ENCODE measurements at places on chromosomes 6 and 20.
A peak's percentile ranks its signal among the peaks of the same experiment; 100 is the strongest.

DNA sequence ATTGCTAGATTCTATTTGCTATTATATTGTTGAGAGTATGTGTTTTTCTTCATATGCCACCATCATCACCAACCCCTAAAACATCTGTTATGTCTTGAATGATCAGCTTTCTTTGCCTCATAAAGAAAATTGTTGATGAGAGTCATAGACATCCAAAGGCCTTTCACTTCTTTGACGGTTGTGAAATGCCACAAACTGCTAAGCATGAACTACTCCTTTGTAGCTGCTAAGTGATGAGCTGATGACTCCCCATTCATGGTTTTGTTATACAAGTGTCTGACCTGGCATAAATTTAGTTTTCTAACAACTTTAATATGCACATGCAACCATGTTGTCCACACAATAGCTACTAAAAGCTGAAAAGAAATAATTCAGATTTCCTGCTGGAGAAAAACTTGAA is 684 bp upstream of the MED23 start:
- DNase-seq = no peak

- no peak for DNase-seq
Measured at GRCh38 chr6:85484948-85485347, 35.1 kb downstream of the NT5E start.

DNA sequence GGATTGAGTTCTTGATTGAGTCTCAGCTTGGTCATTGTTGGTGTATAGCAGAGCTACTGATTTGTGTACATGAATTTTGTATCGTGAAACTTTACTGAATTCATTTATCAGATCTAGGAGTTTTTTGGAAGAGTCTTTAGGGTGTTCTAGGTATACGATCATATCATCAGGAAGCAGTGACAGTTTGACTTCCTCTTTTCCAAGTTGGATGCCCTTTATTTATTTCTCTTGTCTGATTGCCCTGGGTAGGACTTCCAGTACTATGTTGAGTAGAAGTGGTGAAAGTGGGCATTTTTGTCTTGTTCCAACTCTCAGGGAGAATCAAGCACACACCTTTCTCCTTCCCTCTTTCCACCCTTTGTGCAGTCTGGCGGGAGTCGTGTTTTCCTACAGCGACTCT is 26.4 kb downstream of the RPP40 start:
- DNase-seq = no peak

DNA sequence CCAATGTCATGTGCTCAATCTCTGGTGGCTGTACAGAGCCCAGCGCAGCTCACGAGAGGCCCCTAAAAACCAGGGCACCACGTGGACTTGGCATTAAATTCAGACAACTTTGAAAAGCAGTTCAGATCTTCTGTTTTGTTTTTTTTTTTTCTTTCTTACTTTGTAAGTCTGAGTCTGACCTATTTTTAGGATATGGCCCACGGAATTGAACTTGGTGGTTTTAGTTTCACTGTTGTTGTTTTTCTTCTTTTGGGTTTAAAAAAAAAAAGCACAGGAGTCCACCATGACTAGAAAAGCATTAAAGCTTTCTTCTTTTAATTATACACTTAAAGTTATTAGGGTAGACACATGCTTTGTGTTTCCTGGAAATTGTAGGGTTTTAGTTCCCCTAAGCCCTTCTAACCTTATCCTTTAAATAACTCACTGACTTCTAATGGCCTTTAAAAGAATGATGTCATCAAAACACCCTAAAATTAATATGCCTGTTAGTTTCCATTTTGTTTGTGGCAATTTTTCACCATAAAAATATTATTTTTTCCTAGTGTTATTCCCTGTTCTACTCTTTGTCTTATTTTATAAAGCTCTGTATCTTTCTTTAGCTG is 48.5 kb upstream of the CCN2 start:
- no peak for DNase-seq

DNA sequence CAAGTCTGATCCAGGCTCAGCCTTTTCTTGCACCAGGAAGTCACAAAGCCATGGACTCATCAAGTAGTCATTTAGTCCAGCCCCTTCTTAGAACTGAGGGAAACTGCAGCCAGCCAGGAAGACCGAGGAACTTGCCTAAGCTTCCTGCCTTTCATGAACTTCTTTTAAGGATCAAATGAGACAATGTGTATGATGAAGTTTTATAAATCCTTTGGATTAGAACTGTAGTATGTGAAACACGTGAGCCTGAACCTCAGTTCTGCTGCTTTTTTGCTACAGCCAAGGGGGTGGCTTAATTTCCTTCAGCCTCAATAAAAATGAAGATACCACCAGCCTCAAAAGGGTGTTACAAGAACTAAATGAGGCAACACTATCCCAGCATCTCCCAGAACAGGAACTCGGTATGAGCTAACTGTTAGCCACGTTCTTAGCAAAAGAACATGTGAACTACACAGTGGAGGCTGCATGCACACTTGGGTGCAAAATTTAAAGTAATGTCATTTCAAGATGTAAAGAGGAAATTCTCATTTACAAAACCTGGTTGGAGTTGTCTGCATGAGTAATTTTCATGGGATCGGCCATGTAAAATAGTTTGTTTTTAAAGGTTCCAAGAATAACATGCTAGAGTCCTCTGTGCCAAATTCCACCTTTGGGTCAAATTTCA is 76.0 kb upstream of the TBC1D7 start:
- no peak for DNase-seq

- DNase-seq = no peak
Measured at GRCh38 chr20:33407251-33407650, 5.9 kb upstream of the CDK5RAP1 start.

DNA sequence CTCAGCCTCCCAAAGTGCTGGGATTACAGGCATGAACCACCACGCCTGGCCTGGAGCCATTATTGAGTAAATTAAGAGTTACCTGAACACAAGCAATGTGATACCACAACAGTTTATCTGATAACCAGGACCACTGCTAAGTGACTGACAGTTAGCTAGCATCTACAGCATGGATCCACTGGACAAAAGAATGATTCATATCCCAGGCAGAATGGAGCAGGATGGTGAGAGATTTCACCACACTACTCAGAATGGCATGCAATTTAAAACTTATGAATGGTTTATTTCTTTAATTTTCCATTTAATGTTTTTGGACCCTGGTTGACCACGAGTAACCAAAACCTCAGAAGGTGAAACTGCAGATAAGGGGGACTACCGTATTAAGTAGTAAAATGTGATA is 48.6 kb downstream of the RALGAPA2 start:
- DNase-seq = no peak

GRCh38 chr6:138986578-138986977 is 1.5 kb downstream of the REPS1 start:
- no peak for DNase-seq

GRCh38 chr6:30130887-30131862 is 4.8 kb upstream of the TRIM40 start:
- DNase-seq = peak; percentile 84

Measured in RWPE1 (cell line).